Right lobe of liver (tissue), 6 donors: ENCODE measurements at places on chromosomes 13 and 19.

GRCh38 chr13:51297556-51297955 lies 41.9 kb upstream of the SERPINE3 start:
- no peak for DNase-seq

- no peak for DNase-seq
Measured at GRCh38 chr13:66137384-66137783, 1092.8 kb downstream of the PCDH9 start.

DNA sequence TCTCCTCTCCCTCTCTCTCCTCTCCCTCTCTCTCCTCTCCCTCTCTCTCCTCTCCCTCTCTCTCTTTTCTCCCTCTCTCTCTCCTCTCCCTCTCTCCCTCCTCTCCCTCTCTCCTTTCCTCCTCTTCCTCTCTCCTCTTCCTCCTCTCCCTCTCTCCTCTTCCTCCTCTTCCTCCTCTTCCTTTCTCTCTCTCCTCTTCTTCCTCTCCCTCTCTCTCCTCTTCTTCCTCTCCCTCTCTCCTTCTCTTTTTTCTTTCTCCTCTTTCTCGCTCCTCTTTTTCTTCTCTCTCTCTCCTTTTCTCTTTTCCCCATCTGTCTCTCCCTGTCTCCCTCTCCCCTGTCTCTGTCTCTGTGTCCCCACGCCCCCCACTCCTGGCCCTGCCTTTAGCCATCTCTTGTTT lies 136.7 kb downstream of the GGACT start:
- no peak for DNase-seq

GRCh38 chr19:7575434-7576040 lies 20.1 kb upstream of the CAMSAP3 start:
- DNase-seq: no peak

DNA sequence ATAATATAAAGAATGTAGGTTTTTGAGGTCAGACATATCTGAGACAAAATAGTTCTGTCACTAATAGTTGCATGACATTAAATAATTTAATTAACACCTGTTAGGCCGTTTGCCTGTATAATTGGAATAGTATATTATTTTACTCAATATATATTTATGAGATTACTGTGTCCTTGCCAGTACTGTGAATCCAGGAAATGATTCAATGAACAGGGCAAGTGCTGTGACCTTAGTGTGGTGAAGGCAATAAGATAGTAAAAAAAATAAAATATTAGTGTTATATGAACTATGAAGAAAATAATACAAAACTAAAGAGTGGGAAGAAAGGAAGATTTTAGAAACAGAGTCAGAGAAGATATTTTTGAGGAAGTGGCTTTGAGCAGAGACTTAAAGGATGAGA lies 403.7 kb downstream of the PCDH9 start:
- DNase-seq: no peak

DNA sequence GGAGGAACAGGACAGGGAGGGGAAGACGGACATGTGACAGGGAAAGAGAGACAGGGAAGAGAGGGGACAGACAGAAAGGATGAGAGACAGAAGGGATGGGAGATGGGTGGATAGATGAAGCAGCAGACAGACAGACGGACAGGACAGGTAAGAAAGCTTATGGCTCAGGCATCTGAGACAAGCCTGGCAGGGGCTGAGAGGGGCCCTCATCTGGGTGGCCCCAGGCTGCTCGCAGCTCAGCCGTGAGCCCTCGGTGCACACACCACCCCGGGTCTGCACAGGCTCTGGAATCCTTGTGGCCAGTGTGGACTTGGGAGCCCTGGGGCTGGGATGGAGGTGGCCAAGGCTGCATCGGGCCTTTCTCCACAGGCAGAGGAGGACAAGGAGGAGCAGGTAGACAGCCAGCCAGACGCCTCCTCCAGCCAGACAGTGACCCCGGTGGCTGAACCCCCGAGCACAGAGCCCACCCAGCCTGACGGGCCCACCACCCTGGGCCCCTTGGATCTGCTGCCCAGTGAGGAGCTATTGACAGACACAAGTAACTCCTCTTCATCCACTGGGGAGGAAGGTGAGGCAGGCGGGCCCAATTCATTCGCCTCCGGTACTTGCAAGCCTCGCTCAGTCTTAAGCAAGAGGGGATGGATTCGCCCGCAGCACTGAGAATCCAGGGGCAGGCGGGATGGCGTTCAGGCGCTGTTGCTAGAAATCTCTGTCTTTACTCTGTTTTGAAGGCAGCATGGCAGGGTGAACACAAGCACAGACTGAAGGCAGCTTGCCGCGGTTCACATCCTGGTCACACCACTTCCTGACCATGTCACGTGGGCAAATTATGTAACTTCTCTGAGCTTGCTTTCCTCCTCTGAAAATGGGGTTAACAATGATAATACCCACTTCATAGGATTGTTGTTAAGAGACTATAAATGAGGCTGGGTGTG lies 14.0 kb downstream of the GRAMD1A start:
- DNase-seq: no peak
